ENCODE measurements at places on chromosomes 4 and X. TPM values are rescaled to one million over a fixed set of nuclear protein-coding genes. Genes with fewer than 3 reads are reported as not detected.

DNA sequence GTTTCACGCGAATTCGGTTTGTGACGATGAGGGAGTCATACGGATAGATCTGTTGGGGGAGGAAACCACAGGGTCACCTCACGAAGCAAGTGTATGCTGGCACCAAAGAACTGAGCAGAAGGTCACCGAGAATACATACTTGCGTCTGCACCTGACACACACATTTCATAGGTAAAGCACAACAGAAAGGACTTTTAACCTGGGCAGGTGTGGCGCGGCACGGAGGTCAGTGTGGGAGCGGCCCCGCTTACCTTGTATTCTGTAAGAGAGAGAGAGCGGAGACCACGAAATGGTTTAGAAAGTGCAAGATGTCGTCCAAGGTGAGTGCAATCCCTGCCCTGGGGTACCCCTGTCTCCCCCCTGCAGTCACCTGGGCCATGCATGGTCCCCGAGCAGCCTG lies 43.6 kb upstream of the AFAP1 start:
- no peak for DNase-seq
- H3K4me3 ChIP-seq = no peak overlapping the region
- H3K36me3 ChIP-seq = peaks cover 45% of the 10 kb centered on the region
- H3K27ac ChIP-seq = no peak overlapping the region
- H3K27me3 ChIP-seq = no peaks in the 10 kb centered on the region

GRCh38 chr4:97396097-97396496 lies 747.2 kb downstream of the STPG2 start:
- no peak overlapping the region for H3K4me3 ChIP-seq
- DNase-seq = no peak
- H3K4me1 ChIP-seq = no peaks in the 10 kb centered on the region

Gene TMEM128
- 46.3 TPM for total RNA-seq

Gene AADAT
- 14.3 TPM for total RNA-seq

DNA sequence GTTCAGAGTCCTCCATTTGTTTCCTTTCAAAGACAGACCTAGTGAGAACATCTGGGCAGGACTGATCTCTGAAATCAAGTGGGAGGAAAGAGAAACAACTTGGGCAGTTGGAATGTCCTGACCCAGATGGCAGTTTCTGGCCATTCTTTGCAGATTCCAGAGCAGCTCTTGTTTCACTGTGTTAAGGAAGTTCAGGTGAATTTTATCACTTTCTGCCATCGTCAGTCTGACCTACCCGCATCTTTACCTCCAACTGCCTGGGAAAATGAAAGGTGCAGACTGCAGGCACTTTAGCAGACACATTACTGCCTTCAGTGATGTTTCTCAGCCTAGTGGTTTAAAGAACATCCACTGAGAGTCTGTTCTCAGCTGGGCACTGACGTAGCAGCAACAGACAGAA lies 216.2 kb downstream of the CEP135 start:
- no peaks in the 10 kb centered on the region for H3K4me1 ChIP-seq
- H3K27me3 ChIP-seq = no peaks in the 10 kb centered on the region
- no peak overlapping the region for H3K4me3 ChIP-seq
- no peak overlapping the region for H3K27ac ChIP-seq

GRCh38 chrX:107440187-107440586 lies 9.3 kb upstream of the FRMPD3 start:
- no peak for DNase-seq
- H3K27me3 ChIP-seq = peaks cover 14% of the 10 kb centered on the region
- H3K36me3 ChIP-seq = no peaks in the 10 kb centered on the region
- H3K27ac ChIP-seq = no peak overlapping the region
- no peak overlapping the region for H3K4me3 ChIP-seq
